ENCODE measurements at places on chromosomes 6 and 20.
A peak's percentile ranks its signal among the peaks of the same experiment; 100 is the strongest.

DNA sequence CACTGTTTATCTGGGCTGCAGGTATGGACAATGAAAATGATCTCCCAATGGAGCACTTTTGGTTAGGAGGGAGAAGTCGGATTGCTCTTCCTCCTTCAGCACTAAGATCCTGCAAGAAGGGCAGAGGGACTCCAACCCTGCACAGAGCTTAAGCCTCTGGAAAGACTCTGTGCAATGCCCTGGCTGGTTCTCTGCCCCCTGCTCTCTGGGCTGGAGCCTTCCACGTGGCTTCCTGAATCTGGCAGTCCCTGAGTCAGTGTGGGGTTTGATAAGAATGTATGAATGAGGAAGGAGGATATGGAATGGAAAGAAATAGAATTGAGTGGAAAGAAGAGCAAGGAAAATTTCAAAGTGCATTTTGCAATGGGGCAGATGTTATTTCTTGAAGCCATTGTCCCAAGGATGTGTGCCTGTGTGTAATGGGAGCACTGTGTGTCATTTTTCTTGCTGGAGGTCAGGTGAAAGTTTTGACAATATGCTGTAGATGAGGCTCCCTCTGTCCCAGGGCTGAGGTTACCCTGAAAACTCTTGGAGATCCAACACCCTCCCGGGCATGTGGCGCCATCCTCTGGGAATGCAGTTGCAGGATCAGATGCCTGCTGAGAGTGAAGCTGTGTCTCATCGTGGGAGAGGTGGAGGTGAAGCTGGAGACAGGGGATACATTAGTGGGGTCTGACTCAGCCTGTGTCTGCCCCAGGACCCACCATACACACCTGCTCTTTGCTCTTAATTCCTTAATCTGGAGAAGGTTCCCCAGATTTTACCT, 16.3 kb upstream of the CST9L start:
- DNase-seq: peak; percentile 3

DNA sequence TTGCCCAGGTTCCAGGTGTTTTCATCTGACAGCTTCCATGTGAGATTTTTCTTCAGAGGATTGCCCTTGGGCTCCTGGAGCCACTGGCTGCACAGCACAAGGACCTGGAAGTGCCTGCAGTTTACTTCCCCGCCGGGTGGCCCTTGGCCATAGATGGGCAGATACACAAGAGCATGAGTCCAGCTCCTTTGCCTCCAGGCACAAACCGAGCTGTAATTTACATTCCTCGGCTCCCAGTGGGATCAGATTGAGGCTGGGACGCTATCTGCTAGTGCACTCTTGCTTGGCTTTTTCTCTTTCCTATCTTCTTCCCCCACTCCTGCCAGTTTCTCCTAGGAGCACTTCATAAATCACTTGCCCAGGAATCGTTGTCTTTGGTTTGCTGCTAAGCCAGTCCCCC, 85.4 kb upstream of the RALY start:
- DNase-seq: no peak

- peak; percentile 44 for DNase-seq
Measured at GRCh38 chr20:7856756-7857155, 83.5 kb downstream of the HAO1 start.

GRCh38 chr20:40634891-40635290, 54.1 kb downstream of the MAFB start:
- no peak for DNase-seq
